ENCODE measurements at places on chromosomes 2 and 18.

GRCh38 chr2:236998758-236999157 is 86.9 kb upstream of the COPS8 start:
- DNase-seq = no peak

- no peak for DNase-seq
Observed at GRCh38 chr2:39701137-39701536, 35.4 kb downstream of the TMEM178A start.

DNA sequence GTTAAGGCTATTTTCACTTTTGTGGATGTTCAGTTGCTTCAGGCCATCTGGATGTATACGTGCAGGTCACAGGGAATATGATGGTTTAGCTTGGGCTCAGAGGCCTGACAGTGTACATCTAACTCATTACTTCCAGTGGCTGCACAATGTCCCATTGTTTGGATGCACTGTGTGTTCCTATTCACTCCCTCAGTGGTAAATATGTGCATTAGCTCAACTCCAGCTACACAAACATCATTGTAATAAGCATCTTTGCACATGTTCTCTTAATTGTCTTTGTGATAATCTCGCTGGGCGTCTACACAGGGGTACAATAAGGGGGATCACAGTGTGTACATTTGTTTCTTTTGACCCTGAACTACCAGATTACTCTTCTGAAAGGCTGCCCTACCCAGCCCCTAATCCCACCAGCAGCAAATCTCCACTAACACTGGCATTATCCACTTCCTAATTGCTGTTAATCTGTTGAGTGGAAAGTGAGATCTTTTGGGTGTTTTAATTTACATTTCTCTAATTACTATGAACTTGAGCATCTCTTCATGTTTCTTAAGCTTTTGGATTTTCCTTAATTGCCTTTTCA is 56.1 kb upstream of the POLE4 start:
- no peak for DNase-seq

GRCh38 chr2:43478412-43479086 is 117.3 kb downstream of the THADA start:
- no peak for DNase-seq

Data from stimulated activated CD8-positive, alpha-beta memory T cell treated with anti-CD3 and anti-CD28 coated beads, Interleukin-4, amount 100 ng/mL, for 4 hours (primary cell).